ENCODE measurements at places on chromosomes 6 and 20.

DNA sequence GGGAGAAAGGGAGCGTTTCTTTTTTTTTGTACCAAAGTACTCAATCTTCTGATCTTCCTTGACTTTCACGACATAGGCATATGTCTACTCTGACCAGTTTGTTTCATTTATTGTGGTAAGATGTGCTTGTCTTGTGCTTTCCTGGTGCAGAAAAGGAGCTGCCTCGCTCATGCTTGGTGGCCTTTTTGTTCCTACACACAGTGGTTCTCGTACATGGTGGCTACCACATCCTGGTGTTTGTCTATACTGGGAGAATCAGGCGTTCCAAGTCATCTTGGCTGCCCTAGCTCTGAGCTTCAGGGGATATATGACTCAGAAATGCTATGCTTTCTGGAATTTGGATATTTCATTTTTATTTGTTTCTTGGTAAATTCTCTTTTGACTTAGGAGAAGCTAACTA, 31.8 kb downstream of the MYB start:
- DNase-seq, result no peak

GRCh38 chr6:22970004-22970403, 400.6 kb downstream of the HDGFL1 start:
- no peak for DNase-seq

DNA sequence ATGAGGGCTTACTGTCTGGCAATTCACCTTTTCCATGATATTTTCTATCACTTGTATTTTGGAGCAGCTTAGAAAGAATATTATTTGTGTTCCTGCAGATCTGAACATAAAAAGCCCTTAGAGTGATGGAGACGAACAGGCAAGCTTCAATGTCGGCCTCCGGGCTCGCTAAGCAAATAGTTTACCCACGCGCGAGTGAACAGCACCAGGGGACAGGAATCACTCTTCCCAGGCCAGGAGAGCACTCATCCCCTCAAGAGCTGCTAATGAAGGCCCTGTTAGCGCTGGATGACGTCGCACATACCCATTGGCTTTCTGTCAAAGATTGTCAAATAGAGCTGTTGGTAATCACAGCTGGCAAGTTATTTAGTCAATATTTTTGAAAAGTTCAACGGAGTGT, 395.7 kb downstream of the ZFAND3 start:
- DNase-seq, result no peak

DNA sequence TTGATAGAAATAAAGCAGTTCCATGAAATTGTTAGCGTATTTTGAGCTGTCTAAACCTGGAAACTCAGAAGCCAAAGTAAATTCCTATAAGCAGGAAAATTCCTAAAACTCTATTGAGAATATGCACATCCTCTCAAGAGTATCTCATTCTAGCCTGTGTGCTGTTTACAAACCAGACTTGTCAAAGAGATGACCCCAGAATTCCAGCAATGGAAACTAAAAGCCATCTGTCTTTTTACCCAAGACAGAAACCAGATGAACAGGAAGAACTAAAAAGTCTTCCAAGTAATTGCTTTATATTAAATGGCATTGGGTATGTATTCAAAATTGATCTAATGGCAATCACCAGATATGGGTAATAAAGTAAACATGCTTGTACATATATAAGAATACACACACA, 92.6 kb downstream of the COL19A1 start:
- DNase-seq, result no peak

DNA sequence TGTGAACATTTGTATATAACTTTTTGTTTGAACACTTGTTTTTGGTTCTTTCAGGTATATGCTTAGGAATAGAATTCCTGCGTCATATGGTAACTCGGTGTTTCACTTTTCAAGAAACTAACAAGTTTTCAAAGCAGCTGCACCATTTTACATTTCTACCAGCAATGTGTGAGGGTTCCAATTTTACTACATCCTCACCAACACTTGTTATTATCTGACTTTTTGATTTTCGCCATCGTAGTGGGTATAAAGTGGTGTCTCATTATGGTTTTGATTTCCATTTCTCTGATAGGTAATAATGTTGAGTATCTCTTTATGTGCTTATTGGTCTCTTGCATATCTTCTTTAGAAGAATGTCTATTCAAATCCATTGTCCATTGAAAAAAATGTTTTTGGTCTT, 39.6 kb upstream of the MROH8 start:
- no peak for DNase-seq

GRCh38 chr6:42250274-42250931, 32.7 kb upstream of the MRPS10 start:
- DNase-seq, result no peak

DNA sequence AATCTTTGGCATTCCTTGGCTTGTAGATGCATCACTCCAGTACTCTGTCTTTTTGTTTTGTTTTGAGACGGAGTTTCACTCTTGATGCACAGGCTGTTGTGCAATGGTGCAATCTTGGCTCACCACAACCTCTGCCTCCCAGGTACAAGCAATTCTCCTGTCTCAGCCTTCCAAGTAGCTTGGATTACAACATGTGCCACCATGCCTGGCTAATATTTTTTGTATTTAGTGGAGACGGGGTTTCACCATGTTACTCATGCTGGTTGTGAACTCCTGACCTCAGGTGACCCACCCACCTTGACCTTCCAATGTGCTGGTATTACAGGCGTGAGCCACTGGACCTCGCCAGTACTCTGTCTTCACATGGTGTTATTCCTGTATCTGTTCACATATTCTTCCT, 35.8 kb upstream of the LGSN start:
- DNase-seq, result no peak

- DNase-seq, result no peak
Measured at GRCh38 chr20:61780066-61780465, 285.6 kb downstream of the TAF4 start.

GRCh38 chr20:46375771-46376170, 30.6 kb downstream of the ELMO2 start:
- no peak for DNase-seq

DNA sequence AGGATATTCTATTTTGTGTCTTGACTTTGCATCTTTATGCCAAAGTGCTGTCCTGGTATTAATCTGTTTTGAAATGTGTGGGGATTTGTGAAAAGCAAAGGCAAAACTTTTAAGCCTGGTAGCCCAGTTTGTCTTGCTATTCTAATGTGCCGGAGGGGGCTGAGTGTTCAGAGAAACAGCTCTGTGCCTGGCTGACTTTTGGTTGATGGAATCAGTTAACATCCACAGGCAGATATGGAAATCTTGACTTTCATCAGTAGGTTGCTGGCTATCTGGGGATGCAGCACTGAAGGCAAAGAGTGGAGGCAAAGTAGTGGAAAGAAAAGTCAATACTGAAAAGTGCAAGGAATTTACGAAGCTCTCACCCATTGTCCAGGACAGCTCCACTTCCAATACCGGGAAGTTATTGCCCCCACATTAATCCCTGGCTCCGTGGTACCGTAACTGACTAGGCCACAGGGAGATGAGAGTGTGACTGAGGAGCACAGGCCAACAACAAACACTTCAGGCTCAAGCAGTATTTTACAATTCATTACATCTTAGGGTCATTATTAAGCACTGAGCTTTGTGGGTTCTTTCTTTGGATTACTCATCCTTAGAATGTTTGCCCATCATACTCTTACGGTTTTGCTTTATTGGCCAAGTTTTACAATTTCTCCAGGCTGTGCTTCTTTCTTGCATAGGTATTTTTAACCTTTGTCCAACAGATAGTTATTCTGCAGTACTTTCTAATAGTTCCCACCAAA, 164.6 kb downstream of the MTFR2 start:
- no peak for DNase-seq

GRCh38 chr6:167711768-167712730, 114.7 kb upstream of the AFDN start:
- DNase-seq, result no peak

GRCh38 chr6:72553531-72554511, 68.0 kb upstream of the KCNQ5 start:
- DNase-seq, result no peak

DNA sequence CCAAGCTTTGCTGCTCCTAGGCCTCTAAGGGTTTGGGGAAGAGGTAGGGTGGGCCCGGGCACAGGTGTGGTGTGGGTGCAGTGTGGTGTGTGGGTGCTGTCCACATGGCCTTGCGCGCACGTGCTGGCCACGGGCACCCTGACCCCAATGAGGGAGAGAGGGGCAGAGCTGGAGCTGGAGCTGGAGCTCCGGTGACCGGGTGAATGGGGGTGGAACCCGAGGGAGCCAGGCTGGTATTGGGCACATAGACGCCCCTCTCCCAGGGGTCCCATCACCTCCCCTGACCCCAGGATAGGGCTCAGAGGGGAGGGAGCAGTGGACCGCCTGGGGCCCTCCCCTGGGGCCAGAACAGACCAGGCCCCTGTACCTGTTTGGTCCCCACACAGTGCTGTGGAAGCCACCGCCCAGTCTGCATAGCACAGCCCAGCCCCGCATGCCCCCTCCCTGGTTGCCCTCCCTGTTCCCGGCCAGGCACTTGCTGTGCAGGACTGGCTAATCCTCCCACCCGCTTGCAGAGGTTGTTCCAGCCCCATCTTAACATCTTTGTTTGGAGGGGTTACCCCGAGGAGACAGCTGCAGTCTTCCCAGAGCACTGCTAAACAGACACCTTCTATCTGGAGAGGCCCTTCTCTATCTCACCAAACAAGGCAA, 984 bp downstream of the ADAM33 start:
- DNase-seq, result no peak

Data from stimulated activated CD8-positive, alpha-beta memory T cell treated with anti-CD3 and anti-CD28 coated beads, Interleukin-7, amount 100 ng/mL, for 1 hour (primary cell).